ENCODE measurements at places on chromosomes 5 and 9. TPM values are rescaled to one million over a fixed set of nuclear protein-coding genes. Genes with fewer than 3 reads are reported as not detected.

GGTA1 gene
- 55.1 TPM for total RNA-seq

BTNL8 gene
- not detected for total RNA-seq

DNA sequence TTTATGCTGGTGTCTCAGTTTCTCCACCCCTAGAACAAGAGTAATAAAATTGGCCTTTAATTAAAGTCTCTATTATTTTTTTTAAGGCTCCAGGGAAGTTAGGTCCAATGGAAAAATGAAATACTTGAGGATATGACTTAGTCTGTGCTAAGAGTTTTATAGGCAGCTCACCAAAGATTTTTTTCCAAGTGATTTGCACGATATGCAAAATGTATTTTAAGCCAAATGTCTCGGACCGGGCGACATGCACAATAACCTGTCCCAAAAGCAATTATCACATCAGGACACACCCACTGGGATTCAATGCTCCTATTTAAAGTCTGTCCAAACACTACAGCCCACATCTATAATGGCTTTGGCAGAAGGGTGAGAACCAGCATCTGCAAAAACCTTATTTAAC, 136.1 kb upstream of the ANKH start:
- no peak for DNase-seq

- no peak for DNase-seq
These were observed 338.2 kb downstream of the NTRK2 start for GRCh38 chr9:85007748-85008147.

- DNase-seq: no peak
These were observed 12.0 kb downstream of the GLRX start for GRCh38 chr5:95810305-95811125.

ENTR1 gene
- 43.1 TPM for total RNA-seq

- no peak for DNase-seq
These were observed 28.1 kb downstream of the KCNMB1 start for GRCh38 chr5:170361116-170361515.

F2RL2 gene
- total RNA-seq: 13.7 TPM

GRCh38 chr5:164362835-164363234, 857.4 kb downstream of the MAT2B start:
- no peak for DNase-seq

DNA sequence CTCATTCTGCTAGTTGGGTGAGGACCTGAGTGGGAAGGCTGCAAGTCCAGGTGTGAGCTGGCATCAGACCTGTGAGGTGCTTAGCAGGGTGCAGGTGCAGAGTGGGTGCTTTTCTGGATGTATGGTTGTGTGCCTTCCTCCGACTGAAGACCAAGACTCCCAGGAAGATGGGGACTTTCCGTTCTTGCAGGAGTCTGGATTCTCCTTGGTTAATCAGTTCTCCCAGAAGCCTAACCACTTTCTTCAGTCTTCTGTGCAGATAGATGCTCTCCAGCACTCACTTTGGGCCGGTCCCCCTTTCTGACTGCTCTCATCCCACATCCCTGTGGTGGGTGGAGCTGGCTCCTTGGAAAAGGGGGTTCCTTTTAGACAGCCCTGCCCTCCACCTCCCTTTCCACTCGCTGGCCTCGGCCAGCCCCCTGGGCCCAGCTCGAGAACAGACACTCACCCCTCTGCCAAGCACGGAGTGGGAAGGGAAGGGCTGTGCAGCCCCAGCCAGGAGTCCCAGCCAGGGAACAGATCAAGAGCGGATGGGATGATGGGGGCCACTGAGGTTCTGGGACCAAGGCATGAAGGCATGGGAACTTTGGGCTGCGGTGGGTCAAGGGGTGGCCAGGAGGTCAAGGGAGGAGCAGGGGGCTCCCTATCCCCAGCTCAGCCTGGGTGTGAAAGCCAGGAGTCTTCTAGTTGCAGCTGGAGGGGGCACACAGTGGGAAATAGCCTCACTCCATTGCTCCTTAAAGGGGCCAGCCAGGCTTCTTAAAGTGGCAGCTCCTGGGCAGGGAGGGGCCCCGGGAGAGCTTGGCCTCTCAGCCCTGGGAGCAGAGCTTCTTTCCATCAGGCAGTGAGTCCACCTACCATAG, 62.4 kb downstream of the FGF18 start:
- no peak for DNase-seq

- DNase-seq: no peak
These were observed 393.5 kb downstream of the BRINP1 start for GRCh38 chr9:118975736-118976135.

DNA sequence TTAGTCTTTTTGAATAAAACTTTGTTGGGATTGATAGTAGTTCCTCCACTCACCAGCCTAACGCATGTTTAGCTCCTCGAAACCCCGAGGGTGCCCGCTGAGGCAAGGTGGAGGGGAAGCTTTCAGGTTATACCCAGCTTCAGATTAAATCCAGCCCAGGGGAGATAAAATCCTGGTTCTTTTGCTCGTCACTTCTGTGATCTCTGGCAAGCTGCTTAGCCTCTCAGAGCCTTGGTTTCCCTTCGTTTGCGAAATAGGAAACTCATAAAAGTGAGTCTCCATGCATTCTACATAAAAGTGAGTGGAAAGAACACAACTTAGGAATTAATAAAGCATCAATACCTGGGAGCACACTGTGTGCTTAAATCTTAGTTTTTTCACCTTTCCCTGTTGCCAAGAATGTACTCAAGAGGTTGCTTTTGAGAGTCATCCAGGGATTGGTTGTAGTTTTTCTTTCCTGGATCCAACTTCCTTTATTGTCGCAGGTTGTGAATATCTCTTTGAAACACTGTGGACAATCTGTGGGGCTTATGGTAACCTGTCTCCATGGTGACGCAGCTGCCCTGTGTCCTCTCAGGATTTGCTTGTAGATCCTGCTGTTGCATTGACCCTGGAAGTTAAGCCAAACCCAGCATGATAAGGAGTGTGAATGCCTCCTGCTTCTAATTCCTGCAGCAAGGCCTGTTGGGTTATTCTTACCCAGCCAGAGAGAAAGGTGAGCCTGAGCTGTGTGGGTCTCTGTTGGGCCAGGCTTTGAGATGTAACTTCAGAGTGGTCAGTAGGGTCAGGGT, 2.0 kb downstream of the GALNT12 start:
- DNase-seq: no peak

GRCh38 chr9:97940741-97941140, 2.8 kb upstream of the HEMGN start:
- DNase-seq: no peak

PDCD1LG2 gene
- 4.5 TPM for total RNA-seq

GRCh38 chr9:101618698-101619097, 23.9 kb upstream of the PPP3R2 start:
- DNase-seq: no peak

IGIP gene
- total RNA-seq: 24.2 TPM

DNA sequence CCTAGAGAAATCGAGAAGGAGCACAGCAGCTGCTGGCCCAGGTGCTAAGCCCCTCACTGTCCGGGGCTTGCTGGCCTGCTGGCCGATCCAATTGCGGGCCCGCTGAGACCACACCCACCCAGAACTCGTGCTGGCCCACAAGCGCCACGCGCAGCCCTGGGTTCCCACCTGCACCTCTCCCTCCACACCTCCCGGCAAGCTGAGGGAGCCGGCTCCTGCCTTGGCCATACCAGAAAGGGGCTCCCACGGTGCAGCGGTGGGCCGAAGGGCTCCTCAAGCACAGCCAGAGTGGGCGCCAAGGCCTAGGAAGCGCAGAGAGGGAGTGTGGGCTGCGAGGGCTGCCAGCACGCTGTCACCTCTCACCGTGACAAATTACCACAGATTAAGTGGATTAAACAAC, 6.8 kb upstream of the BNC2 start:
- no peak for DNase-seq

DNA sequence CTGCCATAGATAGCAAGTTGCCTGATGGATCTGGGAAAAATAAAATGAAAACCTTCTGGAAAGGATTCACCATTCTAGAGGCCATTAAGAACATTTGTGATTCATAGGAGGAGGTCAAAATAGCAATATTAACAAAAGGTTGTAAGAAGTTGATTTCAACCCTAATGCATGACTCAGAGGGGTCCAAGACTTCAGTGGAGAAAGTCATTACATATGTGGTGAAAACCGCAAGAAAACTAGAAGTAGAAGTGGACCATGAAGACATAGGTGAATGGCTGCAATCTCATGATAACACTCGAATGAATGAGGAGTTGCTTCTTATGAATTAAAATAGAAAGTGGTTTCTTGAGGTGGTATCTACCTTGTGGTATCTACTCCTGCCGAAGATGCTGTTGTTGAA, 86.6 kb downstream of the GABRA1 start:
- DNase-seq: no peak

DNA sequence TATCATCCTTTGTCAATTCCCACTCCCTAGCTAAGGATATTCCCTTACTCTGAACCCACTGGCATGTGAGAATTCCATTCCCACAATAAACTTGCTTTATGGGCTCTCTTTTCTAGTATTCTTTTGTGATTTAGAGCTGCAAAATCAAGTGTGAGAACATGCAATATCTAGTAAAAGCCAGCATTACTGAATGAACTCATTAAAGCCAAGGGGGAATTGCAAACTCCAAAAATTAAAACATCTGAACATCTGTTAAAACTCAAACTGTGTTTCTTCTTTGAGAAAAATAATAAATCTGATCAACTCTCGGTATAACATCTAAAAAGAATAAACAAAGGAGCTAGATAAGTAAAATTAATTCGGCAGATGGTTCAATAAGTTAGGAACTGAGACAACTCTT, 53.1 kb upstream of the MPDZ start:
- no peak for DNase-seq

DNA sequence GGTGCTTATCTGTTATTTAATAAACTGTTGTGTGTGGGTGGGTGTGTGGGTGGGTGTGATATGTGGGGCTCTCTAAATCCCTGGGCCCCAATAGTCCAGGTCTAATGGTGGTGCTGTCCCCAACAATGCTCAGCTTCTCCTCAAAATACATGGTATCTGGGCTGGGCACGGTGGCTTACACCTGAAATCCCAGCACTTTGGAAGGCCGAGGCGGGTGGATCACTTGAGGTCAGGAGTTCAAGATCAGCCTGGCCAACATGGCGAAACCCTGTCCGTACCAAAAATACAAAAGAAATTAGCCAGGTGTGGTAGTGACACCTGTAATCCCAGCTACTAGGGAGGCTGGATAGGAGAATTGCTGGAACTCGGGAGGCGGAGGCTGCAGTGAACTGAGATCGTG, 4.5 kb upstream of the ORM1 start:
- DNase-seq: no peak

- DNase-seq: no peak
These were observed 93.4 kb downstream of the PLPPR1 start for GRCh38 chr9:101121836-101122399.

GRCh38 chr9:109289186-109289585, 31.7 kb downstream of the EPB41L4B start:
- DNase-seq: no peak

DNA sequence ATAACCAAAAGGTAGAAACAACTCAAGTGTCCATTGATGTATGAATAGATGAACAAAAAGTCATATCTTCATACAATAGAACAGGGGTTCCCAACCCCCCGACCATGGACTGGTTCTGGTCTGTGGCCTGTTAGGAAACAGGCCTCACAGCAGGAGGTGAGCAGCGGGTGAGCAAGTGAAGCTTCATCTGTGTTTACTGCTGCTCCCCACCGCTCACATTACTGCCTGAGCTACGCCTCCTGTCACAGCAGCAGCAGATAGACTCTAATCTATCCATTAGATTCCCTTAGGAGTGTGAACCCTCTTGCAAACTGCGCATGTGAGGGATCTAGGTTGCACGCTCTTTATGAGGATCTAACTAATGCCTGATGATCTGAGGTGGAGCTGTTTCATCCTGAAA, 478.0 kb downstream of the BRINP1 start:
- DNase-seq: no peak
